ENCODE measurements at places on chromosomes 5 and 9.

DNA sequence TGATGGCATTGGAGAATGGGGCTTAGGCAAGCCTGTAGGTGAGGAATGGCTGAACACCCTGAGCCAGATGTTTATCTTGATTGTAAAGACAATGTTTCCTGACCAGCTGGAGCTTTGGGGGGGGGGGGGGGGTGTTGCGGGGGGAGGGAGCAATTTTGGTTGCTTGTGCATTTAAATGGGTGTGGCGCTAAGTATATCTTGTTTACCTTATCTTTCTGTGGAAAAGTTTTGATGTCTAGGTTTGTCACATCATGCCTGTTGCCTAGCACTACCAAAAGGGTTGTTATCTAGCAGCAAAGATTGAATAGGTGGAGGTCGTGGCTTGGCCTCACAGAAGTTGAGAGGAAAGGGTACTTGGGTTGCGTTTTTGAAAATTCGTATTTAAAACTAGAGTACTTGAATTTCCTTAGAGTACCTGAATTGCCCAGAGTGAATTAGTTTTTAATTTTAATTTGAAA, 1.3 kb downstream of the SMAD5 start:
- no peak for DNase-seq

DNA sequence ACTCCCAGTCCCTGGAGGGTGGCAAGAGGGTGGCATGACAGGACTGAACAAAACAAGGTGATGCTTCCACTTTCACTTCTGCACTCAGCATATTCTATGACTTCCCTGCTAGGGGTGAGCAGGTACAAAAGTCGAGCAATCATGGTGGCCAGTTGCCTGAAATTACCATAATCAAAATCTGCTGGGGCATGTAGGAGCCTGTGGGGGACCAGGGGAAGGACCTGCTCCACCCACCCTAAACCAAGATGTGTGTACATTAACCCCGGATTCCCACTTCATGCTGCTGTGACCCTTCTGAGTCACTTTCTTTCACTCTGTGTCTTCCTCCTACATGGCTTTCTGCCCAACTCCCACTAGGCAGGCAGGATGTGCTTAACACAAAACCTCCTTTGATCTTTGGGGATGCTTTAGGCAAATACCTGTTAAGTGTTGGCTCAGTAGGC, 73.3 kb upstream of the PHF24 start:
- DNase-seq: no peak

- no peak for DNase-seq
Observed at GRCh38 chr9:72012646-72013045, 47.8 kb downstream of the C9orf57 start.

DNA sequence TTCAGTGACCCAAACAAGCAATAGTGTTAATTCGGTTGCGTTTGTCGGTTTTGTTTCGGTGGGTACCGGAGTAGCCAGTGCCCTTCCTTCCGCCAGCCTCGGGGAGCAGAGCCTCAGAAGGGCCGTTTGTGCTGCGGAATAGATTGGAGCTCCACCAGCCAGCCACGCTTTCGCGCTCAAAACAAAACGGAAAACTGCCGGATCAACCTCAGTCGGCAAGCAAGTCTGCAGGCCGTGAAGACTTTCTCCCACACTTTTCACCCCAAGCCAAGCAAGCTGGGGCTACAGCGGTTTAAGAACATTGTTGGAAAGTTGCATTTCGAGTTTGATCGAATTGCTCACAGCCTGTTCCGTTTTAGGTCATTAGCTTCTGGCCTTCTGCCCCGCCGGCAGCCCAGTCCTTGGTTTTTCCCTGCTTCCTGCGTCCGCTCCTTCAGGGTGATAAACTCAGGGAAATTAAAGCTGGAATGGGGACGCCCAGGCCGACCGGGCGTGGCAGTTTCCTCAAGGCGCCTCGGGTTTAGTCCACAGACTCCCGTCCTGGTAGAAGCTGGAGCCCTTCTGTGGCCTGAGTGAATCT, 803 bp upstream of the CCNO start:
- no peak for DNase-seq

GRCh38 chr5:124658867-124659557, 87.4 kb downstream of the ZNF608 start:
- no peak for DNase-seq

GRCh38 chr9:85702726-85703289, 38.9 kb downstream of the AGTPBP1 start:
- no peak for DNase-seq

Data from stimulated activated CD4-positive, alpha-beta T cell treated with anti-CD3 and anti-CD28 coated beads, TNF-alpha, amount 100 ng/mL, for 1 hour (primary cell).